GM04503 (cell line): ENCODE measurements at places on chromosomes 4 and X.

- no peak for DNase-seq
Measured at GRCh38 chrX:9337046-9337445, 127.8 kb upstream of the TBL1X start.

GRCh38 chrX:47802589-47802988 is 34.1 kb upstream of the ZNF81 start:
- no peak for DNase-seq

- no peak for DNase-seq
Measured at GRCh38 chrX:68820476-68821110, 8.2 kb upstream of the EFNB1 start.

- DNase-seq = no peak
Measured at GRCh38 chr4:54574500-54574899, 83.3 kb upstream of the KIT start.

GRCh38 chr4:74038425-74039314 is at the start of gene CXCL3:
CXCL3 (minus strand) TSS chr4:74038689; CDS start chr4:74038611, 78 bp downstream.
- no peak for DNase-seq

- no peak for DNase-seq
Measured at GRCh38 chr4:185142912-185143600, at the start of gene SLC25A4. SLC25A4 (plus strand) TSS chr4:185143266; CDS start chr4:185143373, 107 bp downstream.

GRCh38 chr4:26780539-26780938 is 80.1 kb upstream of the STIM2 start:
- peak; percentile 27 for DNase-seq

DNA sequence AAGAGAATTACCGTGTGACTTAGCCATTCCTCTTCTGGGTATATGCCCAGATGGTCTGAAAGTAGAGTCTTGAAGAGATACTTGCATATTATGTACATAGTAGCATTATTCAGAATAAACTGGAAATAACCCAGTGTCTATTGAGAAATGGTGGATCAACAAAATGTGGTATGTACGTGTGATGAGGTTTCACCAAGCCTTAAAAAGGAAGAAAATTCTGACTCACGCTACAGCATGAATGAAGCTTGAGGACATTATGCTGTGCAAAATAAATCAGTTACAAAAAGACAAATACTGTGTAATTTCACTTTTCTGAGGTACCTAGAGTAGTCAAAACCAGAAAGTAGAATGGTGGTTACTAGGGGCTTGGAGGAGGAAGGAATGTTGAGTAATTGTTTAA is 37.3 kb downstream of the GBA3 start:
- DNase-seq = no peak

DNA sequence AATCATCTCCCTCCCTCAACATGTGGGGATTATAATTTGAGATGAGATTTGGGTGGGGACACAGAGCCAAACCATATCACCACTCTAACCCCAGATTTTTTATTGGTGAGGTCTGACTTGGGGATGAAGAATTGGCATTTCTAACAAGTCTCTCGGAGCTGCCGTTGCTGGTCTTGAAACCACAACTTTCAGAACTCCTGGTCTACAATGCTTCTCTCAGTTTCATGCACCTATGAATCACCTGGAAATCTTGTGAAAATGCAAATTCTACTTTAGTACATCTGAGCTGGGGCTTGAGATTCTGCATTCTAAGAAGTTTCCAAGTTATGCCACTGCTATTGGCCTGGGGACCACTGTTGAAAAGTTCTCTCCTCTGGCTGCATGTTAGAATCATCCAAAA is 78.6 kb downstream of the PALLD start:
- no peak for DNase-seq

DNA sequence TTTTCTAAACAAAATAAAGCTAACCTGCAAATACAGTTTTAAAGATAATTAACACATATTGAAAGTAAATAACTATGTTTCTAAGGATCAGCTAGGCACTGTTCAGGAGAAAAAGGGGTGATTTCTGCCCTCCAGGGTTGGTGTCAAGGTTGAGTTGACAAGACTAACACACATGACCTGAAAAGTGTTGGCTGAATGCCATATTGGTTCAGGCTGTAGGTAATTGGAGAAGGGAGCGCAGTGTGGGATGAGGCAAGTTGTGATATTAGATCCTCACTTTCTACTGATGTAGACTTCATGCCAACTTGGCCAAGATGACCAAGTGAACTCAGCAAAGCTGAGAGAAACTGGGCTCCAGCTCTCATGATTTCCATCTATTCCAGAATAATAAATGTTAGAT is 42.2 kb downstream of the PPM1K start:
- DNase-seq = no peak

DNA sequence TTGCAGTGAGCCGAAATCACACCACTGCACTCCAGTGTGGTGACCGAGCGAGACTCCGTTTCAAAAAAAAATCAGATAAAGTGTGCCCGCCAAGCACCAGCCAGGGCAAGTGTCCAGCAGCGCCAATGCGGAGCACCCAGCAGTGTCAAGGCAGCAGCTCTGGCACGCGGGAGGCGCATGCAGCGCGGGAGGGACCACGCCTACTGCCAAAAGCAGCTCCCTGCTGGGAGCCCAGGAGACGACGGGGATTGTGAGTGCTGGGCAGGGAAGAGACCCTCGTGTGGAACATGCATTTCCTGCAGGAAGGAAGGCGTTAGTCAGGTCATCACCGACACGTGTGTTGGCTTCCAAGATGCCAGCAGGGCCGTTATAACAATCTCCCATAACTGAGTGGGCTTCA is 10.4 kb downstream of the FAM53A start:
- no peak for DNase-seq

DNA sequence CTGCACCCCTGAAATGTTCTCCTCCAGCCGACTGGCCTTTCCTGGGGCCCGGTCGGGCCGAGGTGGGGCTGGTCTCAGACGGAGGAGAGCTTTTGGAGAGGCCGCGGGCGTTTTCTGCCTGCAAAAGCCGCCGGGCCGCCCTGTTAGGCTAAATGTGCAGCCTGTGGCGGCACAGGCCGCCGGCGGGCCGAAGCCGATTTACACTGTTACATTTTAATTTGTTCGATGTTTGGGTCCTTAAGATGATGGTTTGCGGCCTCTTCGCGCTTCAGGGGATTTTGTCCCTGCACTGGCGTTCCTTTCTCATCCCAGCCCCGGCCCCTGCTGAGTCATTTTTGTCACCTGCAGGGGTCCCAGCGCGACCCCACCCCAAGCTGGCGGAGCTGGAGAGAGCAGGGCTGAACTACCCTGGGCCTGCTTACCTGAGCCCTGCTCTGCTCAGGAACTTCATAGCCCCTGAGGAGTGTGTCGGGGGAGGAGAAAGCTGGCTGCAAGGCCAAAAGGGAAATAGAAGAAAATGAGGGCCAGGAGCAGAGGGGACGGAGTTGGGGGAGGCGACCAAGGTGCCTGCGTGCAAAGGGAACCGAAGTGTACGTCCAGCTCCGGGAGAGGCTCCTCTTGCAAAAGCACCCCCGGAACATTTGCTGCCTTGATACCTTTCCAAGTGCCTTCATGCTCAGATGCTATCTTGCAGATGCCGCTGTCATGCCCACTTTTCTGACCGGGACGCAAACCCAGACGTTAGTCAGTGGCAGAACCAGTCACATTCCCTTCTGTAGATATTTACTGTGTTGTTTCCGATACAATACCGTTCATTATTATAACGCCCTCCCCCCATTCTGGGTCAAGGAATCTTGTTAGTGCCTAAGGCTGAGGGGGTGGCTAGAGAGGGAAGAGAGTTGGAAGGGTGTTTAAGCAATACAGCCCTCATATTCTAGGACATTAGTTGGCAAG is 977 bp upstream of the RBBP7 start:
- no peak for DNase-seq

GRCh38 chr4:41579526-41579925 is 41.6 kb downstream of the LIMCH1 start:
- DNase-seq = no peak

DNA sequence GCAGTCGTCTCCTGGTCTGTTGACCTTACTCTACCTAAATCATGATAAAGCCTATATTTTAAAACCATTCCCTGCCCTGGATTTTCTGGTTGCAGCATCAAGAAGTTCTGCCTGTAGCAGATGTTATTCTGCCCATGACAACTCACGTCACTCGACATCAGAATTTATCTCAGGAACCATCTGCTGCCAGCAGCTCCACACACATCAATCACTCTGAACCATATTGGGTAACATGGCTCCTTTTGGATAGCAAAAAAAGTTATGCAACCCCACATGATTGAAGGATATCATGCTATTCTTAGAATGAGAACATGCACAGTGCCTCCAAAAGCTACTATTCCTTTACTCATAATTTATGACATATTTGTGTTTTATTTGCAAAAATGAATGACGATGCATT is 341.4 kb downstream of the DHRSX start:
- no peak for DNase-seq

- DNase-seq = no peak
Measured at GRCh38 chr4:11691236-11691635, 262.5 kb upstream of the HS3ST1 start.

GRCh38 chr4:181761156-181761555 is 482.0 kb upstream of the TENM3 start:
- DNase-seq = no peak

DNA sequence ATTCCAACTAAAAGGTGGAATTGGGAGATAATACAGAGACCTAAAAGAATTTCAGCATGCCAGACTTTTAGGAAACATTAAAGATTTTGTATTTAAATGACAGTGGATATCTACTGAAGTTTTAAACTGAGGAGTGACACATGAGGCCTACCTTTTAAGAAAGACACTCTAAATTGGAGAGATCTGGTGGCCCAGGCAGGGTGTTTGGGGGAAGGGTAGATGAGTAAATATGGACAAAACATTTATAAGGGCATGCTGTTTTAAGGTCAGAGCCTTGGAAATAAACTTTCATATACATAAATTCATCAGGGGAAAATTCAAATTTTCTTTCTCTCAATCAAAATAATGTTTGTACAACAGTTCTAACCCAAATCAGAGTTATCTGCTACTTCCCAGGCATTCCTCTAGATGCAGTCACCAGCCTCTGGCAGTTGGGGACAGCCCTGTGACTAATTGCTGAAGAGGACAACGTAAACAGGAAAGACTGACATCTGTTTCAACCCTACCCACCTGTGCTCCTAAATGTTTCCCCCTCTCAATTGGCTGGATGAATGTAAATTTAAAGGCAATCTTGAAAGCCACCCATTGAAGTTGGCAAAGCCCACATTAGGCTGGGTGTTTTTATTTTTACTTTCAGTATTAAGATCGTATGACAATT is 1646.9 kb upstream of the ADGRL3 start:
- DNase-seq = peak; percentile 11
